Coronary artery (tissue), 2 donors: ENCODE measurements at places on chromosomes 2 and 18.

DNA sequence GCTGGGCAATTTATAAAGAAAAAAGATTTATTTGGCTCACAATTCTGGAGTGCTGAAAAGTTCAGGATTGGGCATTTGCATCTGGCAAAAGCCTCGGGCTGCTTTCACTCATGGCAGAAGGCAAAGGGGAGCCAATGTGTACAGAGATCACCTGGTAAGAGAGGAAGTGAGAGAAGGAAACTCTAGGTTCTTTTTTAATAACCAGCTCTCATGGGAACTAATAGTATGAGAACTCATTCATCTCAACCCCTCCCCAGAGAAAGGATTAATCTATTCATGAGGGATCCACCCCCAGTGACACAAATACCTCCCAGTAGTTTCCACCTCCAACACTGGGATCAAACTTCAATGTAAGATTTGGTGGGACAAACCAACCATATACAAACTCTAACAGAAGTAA is 129.0 kb downstream of the EVA1A start:
- no peak for DNase-seq

GRCh38 chr2:88897715-88898114 is 206.2 kb downstream of the RPIA start:
- DNase-seq = no peak

DNA sequence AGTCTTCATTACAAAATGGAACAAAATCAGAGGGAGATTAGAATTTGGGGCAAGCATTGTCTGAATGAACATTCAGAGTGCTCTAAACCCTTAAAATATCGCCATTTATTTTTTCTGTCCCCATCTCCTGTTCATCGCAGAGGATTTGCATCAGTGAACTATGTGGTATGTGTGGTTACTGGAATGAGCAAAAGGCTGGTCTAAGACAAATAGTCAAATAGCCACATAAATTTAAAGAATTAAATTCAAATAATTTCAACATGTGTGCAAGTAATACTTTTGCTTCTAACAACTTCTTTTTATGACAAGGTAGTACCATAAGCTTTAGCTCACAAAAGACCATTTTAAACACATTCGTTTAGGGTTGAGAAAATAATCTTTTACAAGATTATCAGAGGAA is 82.6 kb upstream of the ST8SIA3 start:
- DNase-seq = no peak

DNA sequence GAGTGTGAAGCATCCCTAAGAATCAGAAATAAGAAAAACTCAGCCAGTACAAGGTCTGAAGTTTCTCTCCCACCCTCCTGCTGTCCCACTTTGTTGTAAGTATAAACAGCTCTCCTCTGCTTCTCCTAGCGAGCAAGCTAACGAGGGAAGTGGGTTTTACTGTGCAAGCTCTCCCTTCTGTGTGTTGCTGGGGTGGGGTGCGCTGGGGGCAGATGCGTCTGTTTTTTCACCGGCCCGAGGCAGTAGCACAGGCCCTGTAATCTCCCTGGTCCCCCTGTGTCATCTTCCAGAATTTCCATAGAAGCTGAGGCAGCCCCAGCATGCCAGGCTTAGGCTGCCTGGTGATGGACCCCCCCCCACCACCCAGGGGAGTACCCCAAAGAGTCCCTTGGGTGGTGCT is 9.4 kb upstream of the CXCR4 start:
- DNase-seq = no peak

- no peak for DNase-seq
These were observed 140.9 kb upstream of the GPC1 start for GRCh38 chr2:240294514-240294913.

DNA sequence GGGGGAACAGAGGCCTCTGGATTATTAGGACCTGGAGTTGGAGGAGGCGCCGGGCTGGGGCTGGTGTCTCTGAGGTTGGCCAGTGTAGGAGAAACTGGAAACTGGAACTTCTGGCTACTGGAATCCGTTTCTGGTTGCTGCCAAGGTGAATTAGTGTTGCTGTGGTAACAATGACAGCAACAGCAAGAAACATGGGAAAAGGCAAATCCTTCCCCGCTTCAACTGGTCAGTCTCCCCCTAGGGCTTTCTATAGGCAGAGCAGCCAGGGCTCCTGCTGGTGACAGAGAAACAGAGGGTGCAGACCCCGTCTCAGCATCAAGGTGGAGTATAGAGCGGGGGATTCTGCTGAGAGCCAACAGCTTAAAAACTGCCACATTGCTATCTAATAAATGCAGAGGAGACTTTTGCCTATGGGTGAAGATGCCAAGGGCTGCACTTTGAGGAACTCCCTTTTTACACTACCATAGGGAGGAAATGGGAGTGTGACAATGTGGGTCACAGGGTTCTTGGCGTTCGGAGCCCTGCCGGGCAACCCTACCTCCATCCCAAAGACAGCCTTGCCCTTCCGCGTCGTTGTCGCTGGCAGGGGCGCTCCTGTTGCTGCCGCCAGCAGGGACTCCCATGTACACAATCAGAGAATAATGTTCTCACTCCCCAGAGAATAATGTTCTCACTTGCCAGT is 81.4 kb upstream of the CABLES1 start:
- no peak for DNase-seq

DNA sequence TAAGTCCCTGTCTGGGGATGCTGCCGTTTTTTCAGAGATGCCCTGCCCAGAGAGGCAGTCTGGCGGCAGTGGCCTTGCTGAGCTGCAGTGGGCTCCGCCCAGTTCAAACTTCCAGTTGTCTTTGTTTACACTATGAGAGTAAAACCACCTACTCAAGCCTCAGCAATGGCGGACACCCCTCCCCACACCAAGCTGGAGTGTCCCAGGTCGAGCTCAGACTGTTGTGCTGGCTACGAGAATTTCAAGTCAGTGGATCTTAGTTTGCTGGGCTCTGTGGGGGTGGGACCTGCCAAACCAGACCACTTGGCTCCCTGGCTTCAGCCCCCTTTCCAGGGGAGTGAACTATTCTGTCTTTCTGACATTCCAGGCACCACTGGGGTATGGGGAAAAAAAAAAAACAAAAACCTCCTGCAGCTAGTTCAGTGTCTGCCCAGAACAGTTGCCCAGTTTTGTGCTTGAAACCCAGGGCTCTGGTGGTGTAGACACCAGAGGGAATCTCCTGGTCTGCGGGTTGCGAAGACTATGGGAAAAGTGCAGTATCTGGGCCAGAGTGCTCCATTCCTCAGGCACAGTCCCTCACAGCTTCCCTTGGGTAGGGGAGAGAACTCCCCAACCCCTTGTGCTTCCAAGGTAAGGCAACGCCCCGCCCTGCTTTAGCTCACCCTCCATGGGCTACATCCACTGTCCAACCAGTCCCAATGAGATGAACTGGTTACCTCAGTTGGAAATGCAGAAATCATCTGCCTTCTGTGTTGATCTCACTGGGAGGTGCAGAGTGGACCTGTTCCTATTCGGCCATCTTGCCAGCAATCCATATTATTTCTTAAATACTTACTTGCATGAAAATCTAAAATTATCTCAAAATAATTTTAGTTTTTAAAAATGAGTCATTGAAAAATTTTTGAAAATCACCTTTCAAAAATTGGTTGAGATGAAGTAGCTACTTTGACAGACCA is 338.0 kb downstream of the OSR1 start:
- DNase-seq = no peak

DNA sequence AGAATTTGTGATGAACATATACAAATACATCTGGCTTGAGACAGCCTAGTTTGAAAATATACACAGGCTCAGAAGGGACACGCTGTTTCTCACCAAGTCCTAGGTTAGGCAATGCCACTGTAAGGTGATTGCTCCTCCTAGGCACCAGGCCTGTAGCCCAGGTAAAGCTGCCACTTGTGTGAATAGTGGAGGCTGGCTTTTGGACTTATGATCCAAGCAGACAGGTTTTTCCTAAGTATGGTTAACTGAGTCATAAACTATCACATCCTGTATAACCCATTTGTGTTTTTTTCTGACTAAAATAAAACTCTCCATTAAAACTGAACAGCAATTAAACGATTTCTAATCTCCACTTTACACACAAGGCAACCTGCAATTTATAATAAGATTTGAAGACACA is 81.0 kb downstream of the SEMA4F start:
- no peak for DNase-seq
